ENCODE measurements at places on chromosomes 11 and 22.
A peak's percentile ranks its signal among the peaks of the same experiment; 100 is the strongest.

DNA sequence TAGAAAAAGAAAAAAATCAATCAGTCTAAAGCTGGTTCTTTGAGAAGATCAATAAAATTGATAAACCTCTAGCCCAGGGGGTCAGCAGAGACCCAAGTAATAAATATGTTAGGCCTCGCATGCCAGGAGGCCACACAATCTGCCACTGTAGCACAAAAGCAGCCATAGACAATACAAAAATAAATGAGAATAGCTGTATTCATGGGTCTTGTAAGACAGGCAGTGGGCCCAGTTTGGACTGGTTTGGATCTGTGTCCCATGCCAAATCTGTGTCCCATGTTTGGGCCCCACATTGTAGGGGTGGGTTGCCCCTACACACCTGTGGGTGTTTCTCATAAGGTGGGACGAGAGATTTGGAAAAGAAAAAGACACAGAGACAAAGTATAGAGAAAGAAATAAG, 6.6 kb upstream of the PLAAT4 start:
- no peak for DNase-seq

- no peak for DNase-seq
These were observed 28.2 kb downstream of the SIK3 start for GRCh38 chr11:117070016-117070415.

- DNase-seq: no peak
These were observed 27.0 kb upstream of the LRRC4C start for GRCh38 chr11:41486424-41486823.

DNA sequence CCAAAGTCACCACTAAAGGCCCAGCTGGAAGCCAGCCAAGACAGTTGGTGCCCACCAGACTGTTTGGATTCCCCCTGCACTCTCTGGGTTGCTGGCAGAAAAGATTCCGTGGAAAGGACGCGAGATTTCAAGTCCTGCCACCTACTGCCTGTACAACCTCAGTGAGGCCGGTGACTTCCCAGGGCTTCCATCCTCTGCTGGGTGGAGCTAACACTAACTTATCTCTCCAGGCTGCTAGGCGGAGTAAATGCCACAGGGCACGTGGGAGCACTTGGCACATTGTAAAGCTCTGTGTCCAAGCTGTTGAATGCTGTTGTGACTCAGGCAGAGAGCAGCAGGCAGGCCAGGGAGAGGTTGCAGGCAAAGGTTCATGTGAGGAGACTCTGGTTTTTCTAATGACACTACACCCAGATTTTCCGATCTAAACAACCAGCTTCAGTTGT, 50.9 kb upstream of the CDON start:
- no peak for DNase-seq

GRCh38 chr11:70931430-70931829, 320.9 kb downstream of the SHANK2 start:
- DNase-seq: no peak

DNA sequence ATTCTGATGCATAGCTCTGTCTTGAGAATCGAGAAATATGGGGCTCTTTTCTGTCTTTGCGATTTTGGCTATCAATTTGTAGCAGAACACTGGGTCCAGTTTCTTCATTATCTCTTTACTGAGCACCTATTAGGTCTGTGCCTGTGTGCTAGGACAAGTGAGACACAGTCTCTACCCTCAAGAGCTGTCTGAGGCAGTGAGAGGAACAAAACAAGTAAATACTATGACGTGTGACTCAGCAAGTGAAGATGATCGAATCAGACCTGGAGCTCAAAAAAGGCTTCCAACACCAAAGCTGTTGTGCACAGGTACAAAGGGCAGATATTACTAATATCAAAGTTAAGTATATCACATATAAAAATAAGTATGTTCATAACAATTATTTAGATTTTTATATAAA, 52.4 kb downstream of the LGR4 start:
- DNase-seq: no peak

GRCh38 chr22:44005524-44005923, 18.6 kb upstream of the PARVB start:
- no peak for DNase-seq

DNA sequence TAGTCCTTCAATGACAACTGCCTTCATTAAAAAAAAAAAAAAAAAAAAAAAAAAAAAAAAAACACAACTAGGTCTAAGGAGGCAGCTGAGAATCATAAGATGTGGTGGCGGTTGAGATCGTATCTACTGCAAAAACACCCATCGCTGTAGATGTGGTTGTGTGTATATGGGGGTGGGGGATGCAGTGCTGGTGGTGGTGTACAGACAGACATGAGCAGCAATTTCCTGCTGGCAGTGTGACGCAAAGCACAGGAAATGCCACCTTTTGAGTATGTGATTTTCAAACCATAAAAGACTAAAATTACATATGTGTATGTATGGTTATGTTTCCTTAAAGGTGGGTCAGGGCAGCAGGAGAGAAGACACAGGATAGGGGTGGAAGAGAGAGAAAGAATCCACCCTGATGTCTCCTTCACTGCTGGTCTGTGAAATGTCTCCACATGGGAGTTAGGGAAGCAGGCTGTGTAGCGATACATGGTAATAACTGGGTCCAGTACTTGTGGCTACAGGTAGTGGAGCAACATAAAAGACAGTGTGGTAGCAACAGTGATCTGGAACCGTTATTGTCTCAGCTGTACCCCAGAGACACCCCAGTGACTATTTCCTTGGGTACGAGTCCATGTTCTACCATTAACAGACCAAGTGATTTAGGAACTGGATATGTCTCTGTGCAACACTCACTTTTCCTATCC, 57.9 kb downstream of the SYTL2 start:
- peak; percentile 84 for DNase-seq

DNA sequence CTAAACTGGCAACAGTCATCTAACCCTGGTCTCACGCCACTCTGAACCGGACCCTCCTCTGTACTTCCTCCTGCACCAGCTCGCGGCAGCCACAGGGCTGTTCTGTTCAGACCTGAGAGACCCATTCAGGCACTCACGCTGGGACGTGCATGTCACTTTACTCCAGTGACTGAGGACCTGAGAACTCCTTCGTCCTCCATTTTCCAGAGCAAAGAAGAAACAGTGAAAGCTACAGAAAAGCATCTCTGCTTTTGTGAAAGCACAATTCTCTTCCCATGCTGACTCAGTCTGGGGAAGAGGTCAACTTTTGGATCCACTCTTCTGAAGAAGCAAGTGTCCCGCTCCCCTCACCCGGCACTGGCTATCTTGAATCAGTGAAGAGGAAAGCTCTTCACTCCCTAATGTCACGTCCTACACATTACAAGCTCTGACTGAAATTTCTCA, 24.5 kb downstream of the PISD start:
- DNase-seq: no peak

- no peak for DNase-seq
These were observed 28.0 kb downstream of the MOB2 start for GRCh38 chr11:1458340-1459218.

DNA sequence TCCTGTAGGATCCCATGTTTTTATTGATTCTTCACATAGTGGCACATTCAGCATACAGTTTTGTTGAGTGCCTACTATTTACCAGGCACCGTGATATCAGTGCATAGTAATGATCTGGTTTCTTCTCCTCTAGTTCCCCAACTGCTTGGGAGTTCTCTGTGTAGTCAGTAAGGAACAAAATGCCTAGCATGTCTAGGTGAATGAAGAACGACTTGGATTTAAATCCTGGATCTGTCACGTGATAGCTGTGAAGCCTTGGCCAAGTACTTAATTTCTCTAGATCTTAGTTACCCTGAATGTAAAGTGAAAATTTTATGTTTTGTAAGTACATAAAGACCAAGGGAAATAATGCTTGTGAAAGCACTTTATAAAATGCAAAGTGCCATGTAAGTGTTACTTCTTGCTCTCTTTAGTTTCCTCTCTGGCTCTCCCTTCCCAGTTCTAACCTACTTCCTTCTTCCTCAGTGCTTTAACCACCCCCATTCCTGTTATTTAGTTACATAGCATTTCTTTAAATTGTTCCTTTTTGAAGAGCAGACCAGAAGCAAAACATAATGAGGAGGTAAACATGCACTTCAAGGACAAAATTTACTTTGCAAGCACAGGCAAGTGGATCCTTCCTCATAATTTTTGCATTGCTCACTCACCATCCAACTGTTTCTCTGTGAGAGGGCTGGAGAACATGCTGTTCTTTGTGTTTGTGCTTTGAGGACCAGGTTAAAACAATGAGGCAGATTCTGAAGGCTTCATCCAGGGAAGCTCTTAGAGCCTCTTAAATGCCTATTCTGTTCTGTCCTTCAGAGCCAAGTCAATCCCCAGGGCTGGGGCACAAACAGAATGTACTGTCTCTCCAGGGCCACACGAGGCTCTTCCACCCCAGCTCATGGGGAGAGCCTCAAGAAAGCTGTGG, 353.9 kb upstream of the TENM4 start:
- DNase-seq: no peak

GRCh38 chr11:127627629-127628457, 627.3 kb upstream of the KIRREL3 start:
- DNase-seq: no peak

DNA sequence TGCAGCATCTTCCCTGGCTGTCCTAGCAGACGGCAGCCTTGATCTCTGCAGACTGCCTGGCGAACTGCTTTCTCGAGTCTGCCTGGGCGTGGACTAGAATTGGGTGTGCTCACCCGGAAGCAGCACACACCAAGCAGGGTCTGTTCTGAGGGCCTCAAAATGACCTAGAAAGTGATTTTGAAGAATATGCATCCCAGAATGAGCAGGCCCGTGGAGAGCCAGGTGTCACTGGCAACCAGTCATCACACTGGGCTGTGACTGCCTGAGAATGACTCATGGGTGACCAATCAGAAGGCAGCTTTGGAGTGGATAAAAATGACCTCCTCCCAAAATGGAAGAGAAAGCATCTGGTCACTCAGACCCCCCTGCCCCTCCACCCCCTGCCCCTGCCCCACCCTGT, 114.9 kb upstream of the NECTIN1 start:
- no peak for DNase-seq

GRCh38 chr11:35458846-35459245, 39.5 kb upstream of the SLC1A2 start:
- DNase-seq: no peak

GRCh38 chr11:123011510-123011909, 29.9 kb upstream of the BSX start:
- no peak for DNase-seq

DNA sequence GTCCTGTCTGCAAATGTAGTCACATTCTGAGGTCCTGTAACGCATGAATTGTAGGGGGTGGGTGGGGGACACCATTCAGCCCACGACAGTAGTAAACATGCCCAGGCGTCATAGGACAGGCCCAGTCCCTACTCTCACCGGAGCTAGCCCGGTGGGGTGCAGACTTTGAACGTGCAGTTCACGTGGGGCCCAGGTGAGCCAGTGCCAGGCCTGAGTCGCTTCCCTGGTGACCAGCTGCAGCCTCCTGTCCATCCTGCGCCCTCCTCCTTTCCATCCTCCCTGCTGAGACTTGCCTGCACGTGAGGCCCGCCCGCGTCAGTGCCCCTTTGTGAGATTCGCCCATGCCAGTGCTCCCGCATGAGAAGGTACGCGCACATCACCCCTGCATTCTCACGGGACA, 116.8 kb downstream of the WNT7B start:
- no peak for DNase-seq

DNA sequence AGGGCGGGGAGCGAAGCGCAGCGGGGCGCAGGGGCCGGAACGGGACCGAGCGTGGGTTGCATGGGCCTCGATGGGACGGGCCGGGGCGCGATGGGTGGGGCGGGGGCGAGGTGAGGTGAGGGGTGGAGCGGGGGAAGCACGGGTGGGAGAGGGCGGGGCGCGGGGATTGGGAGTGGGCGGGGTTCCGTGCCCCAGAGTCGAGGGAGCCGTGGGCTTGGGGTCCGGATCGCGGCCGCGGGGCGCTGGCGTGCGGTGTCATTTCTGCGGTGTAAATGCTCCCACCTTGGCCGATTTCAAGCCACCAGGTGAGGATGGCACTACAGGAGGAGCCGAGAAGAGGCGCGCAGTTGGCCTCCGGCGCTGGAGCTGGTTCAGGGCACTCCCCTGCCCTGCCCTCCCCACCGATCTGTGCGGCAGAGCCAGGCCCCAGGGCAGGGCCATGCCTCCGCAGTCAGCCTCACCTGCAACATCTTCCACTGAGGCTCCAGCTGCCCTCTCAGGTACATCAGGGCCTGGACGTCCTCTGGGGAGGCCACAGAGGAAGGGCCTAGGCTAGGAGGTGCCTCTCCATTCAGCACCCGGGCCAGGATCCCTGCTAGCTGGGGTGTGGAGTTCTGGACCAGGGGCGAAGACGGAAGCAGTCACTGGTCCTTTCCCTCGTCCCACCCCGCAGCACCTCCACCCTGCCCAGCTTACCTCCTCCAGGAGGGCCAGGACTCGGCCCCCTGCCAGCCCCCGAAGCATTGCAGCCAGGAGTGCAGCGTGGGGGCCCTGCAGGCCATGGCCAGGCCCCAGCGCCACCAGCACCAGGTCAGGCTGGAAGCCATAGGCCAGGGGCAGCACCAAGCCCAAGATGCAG, 620 bp upstream of the TUBGCP6 start:
- DNase-seq: no peak

DNA sequence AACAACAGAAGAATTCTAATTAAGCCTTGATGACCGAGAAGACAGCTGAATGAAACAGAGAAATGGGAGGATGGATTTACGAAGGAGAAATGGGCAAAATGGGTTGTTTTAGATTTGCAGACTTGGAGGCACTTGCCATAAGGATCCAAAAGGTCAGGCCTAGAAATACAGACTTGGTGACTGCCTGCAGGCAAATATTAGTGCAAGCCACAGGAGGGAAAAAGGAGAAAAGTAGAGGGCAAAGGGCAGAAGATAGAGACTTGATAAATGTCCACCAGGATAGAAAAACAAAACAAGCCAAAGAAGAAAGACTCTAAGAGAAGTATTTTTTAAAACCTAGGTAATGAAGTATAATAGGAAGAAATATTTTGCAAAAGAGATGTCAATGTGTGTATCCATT, 13.1 kb downstream of the CCDC34 start:
- DNase-seq: no peak

GRCh38 chr11:926341-926916, 759 bp downstream of the AP2A2 start:
- no peak for DNase-seq

- DNase-seq: no peak
These were observed 36.0 kb upstream of the MYH9 start for GRCh38 chr22:36423461-36424404.

DNA sequence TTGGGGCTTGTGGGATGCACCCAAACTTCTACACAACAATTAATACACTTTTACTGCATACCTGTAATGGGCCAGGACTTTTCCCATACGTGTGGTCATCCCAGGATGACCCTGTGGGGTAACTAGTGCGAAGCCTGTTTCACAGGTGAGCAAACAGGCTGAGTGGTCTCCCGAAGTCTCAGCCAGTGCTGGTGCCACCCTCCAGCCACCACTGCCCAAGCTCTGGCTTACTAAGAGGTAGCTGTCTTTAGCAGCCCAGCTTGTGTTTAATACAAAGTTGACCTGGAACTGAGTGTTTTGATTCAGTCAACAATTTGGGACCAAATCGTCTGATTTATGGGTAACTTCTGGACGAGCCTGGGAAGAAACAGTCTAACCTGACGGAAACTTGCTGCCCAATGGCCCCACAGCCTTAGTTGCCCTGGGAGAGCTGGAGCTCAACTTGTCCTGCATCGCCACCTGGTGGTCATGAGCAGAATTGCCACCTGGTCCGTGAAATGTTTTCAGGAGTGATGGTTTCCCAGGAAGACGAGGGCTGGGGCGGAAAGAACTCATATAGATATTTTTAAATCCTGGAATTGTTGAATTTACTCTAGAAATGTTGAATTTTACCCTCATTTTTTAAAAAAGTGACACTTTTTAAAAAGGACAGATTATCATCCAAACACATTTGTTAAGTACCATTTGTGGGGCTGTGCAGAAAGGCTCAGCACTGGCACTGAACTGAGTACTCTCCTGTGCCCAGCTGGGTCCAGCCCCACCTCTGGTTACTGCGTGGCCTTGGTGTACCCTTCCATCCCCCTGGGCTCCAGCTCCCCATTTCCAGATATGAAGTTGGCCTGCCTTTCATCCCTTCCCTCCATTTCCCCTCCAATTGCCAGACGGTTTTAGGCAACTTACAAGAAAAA, 95.5 kb upstream of the PARVA start:
- DNase-seq: peak; percentile 74
